Stimulated activated CD8-positive, alpha-beta memory T cell treated with anti-CD3 and anti-CD28 coated beads, Interleukin-4, amount 100 ng/mL, for 1 hour (primary cell): ENCODE measurements at places on chromosomes 2 and 18.

GRCh38 chr2:120820263-120820952, 84.7 kb downstream of the GLI2 start:
- DNase-seq: no peak

- DNase-seq: no peak
Measured at GRCh38 chr2:216092646-216093045, 10.9 kb downstream of the TMEM169 start.

GRCh38 chr2:43519643-43520221, 76.1 kb downstream of the THADA start:
- no peak for DNase-seq

DNA sequence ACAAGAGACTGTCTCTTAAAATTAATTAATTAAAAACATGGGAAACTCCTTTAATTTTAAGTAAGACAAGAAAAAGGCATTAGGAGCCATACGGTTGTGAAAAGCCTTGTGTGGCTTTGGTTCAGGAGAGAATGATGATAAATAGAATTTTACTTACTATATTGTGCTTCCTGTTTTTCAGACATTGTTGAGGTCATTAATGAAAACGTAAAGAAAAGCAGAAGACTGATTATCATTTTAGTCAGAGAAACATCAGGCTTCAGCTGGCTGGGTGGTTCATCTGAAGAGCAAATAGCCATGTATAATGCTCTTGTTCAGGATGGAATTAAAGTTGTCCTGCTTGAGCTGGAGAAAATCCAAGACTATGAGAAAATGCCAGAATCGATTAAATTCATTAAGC, 10.7 kb upstream of the IL1RL2 start:
- DNase-seq: no peak

DNA sequence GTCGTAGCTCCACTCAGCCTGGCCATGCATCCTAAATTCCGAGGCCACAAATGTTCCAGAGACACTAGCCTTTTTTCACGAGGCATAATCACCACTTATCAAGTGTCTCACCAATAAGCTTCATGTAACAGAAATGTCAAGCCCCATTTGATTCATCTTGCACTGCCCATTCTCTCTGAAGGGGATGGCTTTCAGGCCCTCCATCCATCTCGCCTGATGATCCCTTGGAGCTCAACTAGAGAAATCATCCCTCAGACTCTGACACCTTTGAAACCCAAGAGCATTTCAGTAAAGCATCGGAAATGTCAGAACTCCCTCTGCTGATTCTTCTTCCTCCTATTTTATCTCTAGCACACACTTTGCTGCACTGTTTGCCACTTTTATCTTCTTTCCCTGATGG, 91.7 kb downstream of the DCC start:
- DNase-seq: no peak

DNA sequence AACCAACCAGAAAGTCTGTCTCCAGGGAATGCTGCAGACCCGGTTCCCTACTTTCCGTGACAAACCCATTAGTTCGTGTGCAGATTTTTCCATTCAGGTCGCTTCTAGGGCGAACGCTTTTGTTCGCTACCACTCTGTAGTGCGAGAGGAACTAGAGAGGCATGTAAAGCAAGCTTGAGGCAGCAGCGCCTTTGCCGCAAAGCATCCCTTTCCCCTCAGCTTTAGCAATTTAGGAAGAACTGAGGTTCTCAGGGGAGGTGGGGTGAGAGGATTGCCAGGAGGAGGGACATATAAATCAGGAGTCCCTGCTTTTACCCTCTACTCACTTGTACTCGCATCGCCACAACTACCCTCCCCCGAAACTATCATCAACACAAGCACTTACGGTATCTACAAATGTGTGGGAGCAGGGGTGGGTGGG, 748 bp upstream of the ZNF804A start:
- DNase-seq: no peak

DNA sequence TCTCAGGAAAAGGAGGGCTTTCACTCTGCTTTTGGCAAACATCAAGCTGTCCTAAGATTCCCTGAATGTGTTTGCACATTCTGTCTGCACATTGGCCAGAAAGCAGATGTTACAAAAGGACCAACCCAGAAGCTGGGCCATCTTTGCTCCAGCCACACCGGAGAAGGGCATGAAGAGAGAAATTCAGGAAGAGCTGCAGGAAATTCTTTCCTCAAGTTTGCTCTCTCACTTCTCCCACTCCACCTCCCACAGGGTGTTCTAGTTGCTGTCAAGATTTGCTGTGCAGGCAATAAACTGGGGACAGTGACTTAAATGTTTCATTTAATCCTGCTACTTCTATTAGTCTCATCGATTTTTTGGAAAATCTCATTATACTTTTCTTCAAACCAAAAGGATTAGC, 137.7 kb upstream of the UNC80 start:
- DNase-seq: no peak

DNA sequence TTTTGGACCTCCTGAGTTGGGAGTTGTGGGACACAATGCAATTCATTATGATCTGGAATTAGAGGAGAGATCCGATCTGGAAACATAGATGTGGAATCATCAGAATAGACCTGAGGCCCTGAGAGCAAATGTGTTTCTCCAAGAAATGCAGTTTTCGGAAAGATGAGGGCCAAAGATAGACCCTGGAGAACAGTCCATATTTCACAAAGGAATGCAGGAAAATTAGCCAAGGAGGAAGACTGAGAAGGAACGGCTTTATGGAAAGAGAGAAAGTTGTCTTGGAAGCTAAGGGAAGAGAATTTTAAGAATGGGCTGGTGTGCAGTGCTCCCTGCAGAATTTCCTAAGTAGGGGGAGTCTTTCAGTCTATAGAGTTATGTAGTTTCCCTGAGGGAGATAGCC, 11.1 kb upstream of the ZNF532 start:
- DNase-seq: no peak

- DNase-seq: no peak
Measured at GRCh38 chr18:8980496-8980895, 122.0 kb upstream of the NDUFV2 start.

DNA sequence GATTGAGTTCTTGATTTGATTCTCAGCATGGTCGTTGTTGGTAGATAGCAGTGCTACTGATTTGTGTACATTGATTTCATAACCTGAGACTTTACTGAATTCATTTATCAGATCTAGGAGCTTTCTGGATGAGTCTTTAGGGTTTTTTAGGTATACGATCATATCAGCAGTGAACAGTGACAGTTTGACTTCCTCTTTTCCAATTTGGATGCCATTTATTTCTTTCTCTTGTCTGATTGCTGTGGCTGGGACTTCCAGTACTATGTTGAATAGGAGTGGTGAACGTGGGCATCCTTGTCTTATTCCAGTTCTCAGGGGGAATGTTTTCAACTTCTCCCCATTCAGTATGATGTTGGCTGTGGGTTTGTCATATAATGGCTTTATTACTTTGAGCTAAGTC, 27.9 kb upstream of the CXCR2 start:
- DNase-seq: no peak

DNA sequence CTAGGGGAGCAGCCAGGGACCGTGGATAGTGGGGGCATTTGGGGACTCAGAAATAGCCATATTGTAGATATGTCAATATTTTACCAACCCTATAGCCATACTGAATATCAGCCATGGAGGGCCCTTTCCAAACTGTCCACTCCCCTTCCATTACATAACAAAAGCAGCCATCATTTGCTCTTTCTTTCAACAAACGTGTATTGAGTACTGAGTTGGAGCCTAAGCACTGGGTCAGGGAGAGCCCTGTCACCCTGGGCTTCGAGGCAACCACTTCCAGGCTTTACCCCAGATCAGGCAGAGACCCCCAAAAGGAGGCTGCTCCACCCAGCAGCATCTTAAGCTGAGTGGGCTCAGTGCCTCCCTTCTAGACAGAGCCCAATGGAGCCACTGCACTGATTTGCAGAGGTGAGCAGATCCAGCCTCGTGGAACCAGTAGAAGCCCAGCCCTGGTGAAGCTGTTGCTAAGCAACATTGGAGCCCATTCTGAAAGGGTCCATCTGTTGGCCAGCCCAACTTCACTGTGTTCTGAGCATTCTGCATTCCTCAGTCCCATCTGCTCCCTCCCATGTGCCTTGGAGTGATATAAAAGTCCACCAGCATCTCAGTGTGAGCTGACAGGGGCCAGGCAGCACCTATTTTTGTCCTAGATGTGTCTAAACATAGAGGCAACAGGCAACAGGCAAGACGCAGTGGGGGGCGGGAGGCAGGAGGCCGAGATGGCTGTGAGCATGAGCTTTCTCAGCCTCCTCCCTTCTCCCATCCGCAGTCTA, 112.1 kb downstream of the PLB1 start:
- no peak for DNase-seq

DNA sequence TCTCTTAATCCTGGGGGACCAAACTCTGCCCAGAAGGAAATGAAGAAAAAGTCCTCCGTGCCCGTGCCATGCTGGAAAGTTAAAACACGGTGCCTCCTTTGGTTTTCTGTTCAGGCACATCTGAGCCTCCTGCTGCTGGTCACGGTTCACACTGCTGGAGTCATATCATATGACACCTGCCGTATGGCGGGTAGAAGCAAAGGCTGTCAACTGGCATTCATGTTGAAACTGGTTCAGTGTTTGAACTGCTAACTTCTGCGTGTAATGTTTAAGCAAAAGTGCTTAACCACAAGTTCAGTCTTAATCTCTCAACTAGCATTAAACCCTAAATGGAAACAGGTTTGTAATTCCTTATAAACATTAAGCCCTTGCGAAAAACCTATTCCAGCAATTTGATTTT, 3.1 kb downstream of the STK39 start:
- DNase-seq: no peak

DNA sequence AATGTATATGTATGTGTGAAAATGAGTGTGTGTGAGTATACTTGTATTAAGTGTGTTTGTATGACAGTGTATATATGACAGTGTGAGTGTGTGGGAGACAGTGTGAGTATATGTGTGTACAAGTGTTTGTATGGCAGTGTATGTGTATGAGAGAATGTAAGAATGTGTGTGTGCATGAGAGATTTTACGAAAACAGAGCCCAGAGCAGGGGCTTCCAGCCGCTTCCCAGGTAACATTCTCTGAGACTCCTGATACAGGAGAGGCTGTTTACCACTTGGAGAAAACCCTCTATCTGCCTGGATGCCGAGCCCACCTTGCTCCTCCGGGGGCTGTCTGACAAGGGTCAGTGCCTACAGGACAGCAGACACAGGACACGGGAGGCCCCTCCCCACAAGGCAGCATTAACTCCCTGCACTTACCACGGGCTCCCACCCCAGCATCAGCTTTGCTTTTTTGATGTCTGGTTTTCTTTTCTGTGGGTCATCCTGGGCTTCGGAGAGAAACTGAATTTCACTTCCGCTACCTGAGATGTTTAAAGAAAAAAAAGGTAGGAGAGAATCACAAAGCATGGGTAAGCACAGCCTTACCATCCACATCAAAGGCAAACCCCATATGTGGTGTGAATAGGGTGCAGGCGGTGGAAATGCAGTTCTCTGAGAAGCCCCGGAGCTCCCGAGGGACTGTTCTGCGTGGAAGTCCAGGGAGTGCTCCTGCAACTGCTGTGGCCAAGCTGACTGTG, 97.6 kb downstream of the UXS1 start:
- DNase-seq: no peak

GRCh38 chr2:175709248-175709647, 292.8 kb downstream of the LNPK start:
- no peak for DNase-seq

GRCh38 chr2:28463893-28464292, 32.0 kb upstream of the PLB1 start:
- DNase-seq: no peak

- DNase-seq: no peak
Measured at GRCh38 chr2:11754700-11755015, 8.2 kb downstream of the LPIN1 start.

DNA sequence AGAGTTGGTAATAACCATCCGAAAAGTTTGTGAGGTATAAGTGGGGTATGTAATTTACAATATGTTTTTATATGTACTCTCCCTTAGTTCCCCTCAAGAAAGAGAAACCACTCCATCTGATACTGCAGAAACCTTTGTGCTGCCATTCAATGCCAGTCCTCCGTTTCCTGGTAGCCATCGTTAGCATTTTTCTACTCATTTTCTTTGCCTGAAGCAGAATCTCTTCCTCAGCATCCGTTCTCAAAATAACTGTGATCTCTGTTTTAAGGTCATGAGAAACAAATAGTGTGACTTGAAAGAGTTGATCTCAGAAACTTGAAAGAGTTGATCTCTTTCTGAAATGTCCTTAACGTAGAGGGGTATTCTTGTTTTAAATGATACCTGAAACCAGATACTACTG, 996 bp downstream of the PTCD3 start:
- DNase-seq: no peak

DNA sequence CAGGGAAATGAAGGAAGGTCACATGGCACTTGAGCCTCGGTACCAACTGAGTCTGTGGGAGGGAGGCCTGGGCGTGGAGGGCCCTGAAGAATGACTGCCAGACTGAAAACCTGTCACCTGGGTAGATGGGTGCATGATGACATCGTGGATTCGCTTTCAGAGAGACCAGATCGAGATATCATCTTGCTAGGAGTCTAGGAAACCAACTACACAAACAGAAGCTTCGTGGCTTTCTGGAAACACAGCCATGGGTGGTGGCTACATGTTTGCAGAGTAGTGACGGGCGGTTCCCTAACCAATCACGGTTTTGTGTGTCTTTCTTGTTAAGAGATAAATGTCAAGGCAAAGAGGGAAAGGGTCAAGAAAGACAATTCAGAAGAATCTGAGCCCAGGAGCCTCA, 155.0 kb downstream of the EIPR1 start:
- no peak for DNase-seq

- no peak for DNase-seq
Measured at GRCh38 chr2:191657977-191658376, 20.0 kb upstream of the NABP1 start.

- no peak for DNase-seq
Measured at GRCh38 chr2:238506371-238507068, 79.8 kb downstream of the ASB1 start.

DNA sequence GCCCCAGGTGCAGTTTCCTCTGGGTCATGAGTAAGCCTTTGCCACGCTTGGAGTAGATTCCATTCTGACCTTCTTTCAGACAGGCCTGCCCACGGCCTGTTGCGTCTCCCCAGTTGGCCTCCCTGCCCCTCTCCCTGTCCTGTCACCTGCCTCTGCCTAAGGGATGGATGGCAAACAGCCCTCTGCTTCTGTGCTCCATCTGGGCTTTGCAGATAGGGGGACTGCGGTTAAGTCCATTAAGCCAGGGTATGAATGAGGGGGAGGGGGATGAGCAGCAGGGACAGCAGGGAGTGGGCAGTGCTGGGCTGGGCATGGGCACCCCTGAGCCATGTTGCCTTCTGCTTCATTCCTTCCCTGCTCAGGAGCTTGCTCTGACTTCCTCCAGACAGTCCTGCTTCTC, 37.6 kb upstream of the B3GNT7 start:
- DNase-seq: no peak

DNA sequence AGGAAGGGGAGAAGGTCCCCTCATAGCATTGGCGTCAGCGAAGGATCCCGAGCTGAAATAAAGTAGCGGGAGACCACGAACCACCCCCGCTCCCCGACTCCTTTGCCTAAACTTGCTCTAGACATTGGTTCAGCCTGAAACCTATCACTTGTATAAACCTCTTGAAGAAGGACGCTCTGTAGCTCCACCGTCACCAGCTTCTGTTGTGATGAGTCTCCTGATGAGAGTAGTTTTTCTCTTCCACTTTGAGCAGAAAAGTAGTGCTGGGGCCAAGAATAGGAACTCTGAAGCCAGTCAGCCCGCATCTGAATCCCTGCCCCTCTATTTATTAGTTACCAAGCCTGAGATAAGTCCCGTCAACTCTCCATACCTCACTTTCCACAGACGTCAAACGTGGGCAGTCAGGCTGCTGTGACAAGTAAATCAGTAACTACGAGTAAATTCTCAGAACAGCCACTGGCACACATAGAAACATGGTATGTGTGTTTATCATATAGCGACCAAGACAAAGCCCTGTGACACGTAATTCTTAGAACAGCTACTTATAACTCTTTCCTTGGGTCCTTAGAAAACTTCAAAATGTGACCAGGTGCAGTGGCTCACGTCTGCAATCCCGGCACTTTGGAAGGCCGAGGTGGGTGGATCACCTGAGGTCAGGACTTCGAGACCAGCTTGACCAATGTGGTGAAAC, 61.7 kb downstream of the CD226 start:
- no peak for DNase-seq
